Fibroblast of skin of left quadriceps (primary cell): ENCODE measurements at places on chromosomes 5 and 9.

DNA sequence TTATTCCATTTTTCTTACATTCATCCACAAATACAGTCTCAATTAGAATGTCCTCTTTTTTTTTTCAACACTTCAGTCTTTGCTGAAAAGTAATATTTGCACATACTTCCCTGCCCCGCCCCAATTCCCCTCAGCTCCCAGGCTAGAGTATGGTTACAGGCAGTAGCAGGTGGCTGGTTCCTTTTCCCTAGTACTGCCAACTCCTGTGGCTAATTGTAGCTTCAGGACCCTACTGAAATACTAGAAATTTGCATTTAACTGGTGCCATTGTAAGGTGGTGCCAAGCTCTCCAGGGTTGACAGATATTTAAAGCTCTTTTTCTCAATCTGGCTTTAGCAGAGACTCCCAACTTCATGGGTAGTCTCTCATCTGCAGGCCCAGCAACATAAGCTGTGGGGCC lies 80.3 kb downstream of the FAM81B start:
- no peak for DNase-seq

GRCh38 chr5:96615223-96615622 lies 47.0 kb upstream of the CAST start:
- DNase-seq: no peak

GRCh38 chr5:131968396-131968954 lies 23.0 kb upstream of the MEIKIN start:
- DNase-seq: no peak

GRCh38 chr5:139079991-139080610 lies 118.1 kb downstream of the SIL1 start:
- DNase-seq: no peak

DNA sequence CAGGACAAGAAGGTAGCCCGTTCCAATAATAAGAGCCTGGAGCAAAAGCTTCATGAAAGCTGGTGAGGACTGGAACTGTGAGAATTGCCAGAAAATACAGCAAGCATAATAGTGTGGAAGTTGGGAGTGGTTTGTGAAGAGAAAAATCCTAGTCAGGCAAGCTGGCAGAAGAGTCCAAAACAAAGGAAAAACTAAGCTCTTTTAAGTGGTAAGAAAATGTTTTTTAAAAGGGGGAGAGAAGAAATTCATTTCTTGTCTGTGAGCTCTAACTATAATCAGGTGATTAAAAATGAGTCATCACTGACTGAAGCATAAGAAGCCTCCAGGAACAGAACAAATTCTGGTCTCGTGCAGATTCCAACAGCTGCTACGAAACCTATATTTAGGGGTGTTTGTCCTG lies 102.6 kb downstream of the CAAP1 start:
- no peak for DNase-seq

DNA sequence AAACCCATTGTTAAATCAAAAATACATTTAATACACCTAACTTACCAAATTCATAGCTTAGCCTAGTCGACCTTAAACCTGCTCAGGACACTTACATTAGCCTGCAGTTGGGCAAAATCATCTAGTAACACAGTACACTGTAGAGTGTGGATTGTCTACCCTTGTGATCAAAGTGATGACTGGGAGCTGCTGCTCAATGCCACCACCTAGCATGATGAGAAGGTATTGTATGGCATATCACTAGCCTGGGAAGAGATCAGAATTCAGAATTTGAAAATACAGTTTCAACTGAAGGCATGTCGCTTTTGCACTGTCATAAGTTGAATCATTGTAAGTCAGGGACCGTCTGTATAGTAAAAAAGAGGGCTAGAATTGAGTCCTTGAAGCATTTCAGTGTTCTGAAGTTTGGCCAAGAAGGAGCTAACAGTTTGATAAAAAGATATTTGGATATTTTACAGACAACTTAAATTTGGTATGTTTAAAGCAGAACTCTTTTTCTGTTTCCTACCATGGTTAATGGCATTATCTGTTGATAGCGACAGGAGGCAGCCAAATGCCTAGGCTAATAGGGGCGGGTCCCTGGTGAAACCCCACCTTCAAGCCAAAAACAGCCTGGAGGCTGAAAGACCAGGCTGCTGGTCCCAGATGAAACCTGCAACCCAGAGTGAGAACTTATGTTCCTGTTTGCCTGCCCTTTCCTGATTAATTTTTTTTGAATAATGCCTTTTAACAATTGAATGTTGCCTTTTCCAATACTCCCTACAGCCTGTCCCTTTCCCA lies 23.0 kb downstream of the SMIM15 start:
- no peak for DNase-seq

DNA sequence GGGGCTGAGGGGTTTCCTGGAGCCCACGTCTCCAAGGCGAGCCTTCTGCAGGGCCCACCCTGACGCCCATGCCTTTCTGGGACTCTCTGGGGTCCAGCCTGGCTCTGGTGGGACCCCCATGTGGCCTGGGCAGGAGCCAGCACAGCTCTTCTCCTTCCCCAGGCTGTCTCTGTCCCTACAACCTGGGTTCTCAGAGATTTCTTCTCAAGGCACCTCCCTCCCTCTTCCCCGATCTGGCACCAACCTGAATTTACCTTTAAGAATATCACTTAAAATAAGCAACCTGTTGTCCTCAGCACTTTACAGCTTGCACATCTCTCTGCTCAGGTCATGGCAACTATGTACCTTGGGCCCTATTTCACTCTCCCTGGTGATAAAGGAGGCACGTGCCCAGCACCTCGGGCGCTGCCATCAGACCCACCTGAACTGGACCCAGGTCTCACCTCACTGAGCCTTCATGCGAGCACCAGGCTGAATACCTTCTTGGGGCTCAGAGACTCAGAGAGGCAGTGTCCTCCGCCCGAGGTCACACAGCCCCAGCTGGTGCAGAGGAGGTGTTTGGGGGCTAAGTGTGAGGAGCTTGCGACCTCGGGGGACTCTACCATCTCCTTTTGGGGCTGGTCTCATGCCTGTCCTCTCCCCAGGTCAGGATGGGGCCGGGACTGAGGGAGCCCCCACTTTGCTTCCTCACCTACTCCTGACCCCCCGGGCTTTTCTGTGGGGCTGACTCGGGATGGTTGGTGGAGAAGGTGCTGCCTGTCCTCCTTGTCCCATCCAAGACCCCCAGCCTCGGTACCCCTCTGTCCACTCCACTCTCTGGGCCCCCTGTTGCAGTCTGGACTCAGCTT lies 217.7 kb downstream of the C9orf50 start:
- DNase-seq: no peak
